ENCODE measurements at places on chromosomes 1 and 21.

- H3K4me1 ChIP-seq, result peaks cover 14% of the 10 kb centered on the region
- H3K4me3 ChIP-seq, result peak overlapping the region; percentile 73
- no peaks in the 10 kb centered on the region for H3K36me3 ChIP-seq
- H3K27ac ChIP-seq, result peak overlapping the region; percentile 91
Measured at GRCh38 chr1:16352842-16353535, 709 bp upstream of the FBXO42 start.

- H3K4me1 ChIP-seq, result peaks cover 20% of the 10 kb centered on the region
- no peak overlapping the region for H3K27ac ChIP-seq
- H3K36me3 ChIP-seq, result no peaks in the 10 kb centered on the region
- no peaks in the 10 kb centered on the region for H3K27me3 ChIP-seq
- DNase-seq, result peak; percentile 63
Measured at GRCh38 chr1:182786223-182786994, 3.2 kb upstream of the NPL start.

DNA sequence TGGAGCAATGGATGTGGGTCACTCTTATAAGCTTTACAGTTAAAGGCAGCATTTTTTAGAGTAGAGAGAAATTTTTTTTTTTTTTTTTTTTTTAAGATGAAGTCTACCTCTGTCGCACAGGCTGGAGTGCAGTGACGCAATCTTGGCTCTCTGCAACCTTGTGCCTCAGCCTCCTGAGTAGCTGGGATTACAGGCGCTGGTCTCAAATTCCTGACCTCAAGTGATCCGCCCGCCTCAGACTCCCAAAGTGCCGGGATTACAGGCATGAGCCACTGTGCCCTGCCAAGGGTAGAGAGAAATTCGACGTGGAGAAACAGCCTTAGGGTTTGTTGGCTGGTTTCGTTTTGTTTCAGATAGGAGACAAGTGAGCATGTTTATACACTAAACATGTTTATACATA lies 594.2 kb upstream of the ADAMTS5 start:
- H3K27me3 ChIP-seq, result no peaks in the 10 kb centered on the region
- no peaks in the 10 kb centered on the region for H3K4me1 ChIP-seq
- H3K36me3 ChIP-seq, result no peaks in the 10 kb centered on the region
- H3K4me3 ChIP-seq, result no peak overlapping the region
- no peak overlapping the region for H3K27ac ChIP-seq
- no peak for DNase-seq

DNA sequence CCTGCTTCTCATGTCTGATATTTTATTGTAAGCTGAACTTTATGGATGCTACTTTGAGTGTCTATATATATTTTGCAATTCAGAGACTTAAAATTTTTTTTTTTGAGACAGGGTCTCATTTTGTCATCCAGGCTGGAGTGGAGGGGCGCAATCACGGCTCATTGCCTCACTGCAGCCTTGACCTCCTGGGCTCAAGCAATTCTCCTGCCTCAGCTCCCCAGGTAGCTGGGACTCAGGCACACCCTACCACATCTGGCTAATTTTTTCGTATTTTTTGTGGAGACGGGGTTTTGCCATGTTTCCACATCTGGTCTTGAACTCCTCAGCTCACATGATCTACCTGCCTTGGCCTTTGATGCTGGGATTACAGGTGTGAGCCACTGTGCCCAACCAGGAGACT lies 8.4 kb downstream of the ZYG11A start:
- H3K4me1 ChIP-seq, result no peaks in the 10 kb centered on the region
- no peak overlapping the region for H3K4me3 ChIP-seq
- no peak overlapping the region for H3K27ac ChIP-seq
- no peak for DNase-seq
- H3K36me3 ChIP-seq, result no peaks in the 10 kb centered on the region

DNA sequence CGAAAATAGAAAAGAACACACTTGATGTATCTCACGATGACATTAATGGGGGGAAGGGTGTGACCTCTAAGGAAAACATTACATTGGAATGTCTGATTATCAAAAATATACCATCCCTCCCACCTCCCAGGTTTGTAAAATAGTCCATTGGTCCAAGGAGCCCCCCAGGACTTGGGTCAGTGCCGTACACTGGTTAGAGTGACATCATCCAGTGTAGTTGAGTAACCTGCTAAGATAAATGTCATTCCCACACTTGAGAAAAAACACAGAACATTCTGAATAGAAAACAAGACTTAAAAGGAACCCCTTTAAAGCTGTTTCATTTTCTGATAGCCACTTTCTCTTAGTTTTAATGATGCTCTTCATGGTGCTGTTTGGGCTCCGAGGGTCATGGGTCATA lies 15.2 kb downstream of the DDX20 start:
- H3K27me3 ChIP-seq, result no peaks in the 10 kb centered on the region
- H3K4me1 ChIP-seq, result no peaks in the 10 kb centered on the region
- no peak overlapping the region for H3K27ac ChIP-seq

DNA sequence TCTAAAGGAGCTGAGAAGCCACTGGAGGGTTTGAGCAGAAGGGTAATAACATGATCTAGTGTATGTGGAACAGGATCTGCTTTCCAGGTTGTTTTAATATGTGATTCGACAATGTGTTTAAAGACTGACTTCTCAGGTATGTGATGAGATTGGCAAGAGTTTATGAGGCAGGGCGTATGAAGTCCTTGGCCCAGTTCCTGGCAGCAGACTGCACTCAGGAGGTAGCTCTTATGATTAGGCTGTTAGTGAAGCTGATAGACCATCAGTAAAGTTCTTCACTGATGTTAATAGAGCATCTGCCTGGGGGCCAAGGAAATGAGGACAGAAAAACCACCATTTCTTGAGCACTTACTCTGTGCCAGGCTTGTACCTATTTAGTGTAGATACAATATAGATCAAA lies 41.9 kb upstream of the SERBP1 start:
- peak; percentile 66 for DNase-seq
- no peak overlapping the region for H3K27ac ChIP-seq
- H3K36me3 ChIP-seq, result no peaks in the 10 kb centered on the region

DNA sequence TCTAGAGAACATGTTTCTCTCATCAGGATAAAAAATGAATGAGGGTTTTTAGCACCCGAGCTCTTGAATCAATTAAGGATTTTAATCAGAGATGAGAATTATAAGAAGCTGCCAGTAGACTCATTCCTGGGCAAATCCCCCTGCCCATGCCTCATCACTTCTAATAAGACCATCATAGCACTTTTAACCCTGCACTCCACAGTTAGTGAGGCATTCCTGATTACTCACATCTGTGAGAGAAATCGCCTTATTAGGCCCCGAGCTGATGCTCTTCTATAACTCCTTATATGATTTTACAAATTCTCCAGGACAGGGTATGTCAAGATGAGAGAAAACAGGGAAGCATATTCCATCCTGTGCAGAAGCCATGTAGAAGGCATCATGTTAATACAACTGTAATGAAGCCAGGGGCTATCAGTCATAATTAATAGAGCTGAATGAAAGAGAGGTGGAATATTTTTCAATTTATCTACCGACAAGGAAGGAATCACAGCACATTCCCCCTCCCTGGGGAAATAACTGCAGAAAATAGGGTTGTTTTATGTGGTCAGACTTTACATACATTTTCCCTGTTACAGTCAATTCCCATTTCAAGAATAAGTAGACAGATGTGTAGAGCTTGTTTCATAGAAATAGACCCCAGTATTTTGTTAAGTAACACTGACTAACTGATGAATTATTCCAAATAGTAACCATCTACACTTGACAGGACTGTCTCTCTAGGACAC lies 272.7 kb downstream of the HHIPL2 start:
- no peak overlapping the region for H3K27ac ChIP-seq
- H3K36me3 ChIP-seq, result no peaks in the 10 kb centered on the region
- no peak for DNase-seq
- H3K4me3 ChIP-seq, result no peak overlapping the region
- no peaks in the 10 kb centered on the region for H3K4me1 ChIP-seq
- H3K27me3 ChIP-seq, result no peaks in the 10 kb centered on the region

GRCh38 chr1:31161571-31161970 lies 78.1 kb downstream of the NKAIN1 start:
- H3K4me3 ChIP-seq, result no peak overlapping the region
- H3K27ac ChIP-seq, result no peak overlapping the region
- H3K27me3 ChIP-seq, result no peaks in the 10 kb centered on the region
- no peaks in the 10 kb centered on the region for H3K36me3 ChIP-seq
- H3K4me1 ChIP-seq, result no peaks in the 10 kb centered on the region

DNA sequence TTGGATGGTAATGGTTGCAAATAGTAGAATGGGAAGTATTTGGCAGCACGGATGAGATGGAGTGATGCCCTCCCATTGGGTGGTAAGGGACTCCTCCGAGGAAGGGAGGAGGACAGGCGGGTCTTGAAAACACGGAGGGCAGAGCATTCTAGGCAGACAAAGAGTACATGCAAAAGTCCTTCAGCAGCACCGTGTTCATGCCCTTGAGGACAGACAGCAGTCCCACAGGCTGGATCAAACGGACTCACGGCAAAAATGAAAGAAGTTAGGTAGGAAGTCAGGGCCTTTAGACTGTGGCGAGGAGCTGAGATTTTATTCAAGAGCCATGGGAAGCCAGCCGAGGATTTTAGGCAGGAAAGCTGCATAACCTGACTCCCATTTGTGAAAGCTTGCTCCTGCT lies 253.9 kb downstream of the RHOU start:
- no peaks in the 10 kb centered on the region for H3K27me3 ChIP-seq
- peaks cover 44% of the 10 kb centered on the region for H3K4me1 ChIP-seq
- peak overlapping the region; percentile 89 for H3K27ac ChIP-seq
- DNase-seq, result no peak

DNA sequence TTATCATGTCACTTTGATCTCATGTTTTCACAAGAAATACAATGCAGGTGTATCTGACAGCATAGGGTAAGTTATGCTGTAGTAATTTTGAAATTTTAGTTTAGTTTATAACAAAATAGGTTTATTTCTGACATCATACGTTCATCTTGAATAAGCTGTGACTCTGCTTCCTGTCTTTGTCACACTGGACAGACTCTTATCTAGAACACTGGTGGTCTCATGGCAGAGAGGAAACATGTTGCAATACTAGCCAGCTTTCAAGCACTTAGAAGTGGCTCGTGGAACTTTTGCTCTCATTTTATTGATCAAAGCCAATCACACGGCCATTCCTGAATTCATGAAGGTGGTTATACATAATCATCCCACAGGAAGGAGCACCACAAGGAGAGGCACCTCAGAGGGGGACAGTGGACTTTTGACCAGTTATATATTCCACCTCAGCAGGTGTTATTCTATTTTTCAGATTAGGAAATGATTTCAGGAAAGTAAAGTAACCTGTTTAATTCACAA lies 46.5 kb downstream of the CYP2J2 start:
- DNase-seq, result no peak
- no peak overlapping the region for H3K27ac ChIP-seq
- H3K27me3 ChIP-seq, result no peaks in the 10 kb centered on the region
- no peaks in the 10 kb centered on the region for H3K36me3 ChIP-seq

- no peaks in the 10 kb centered on the region for H3K27me3 ChIP-seq
- H3K4me3 ChIP-seq, result no peak overlapping the region
- H3K4me1 ChIP-seq, result peaks cover 8% of the 10 kb centered on the region
- no peaks in the 10 kb centered on the region for H3K36me3 ChIP-seq
Measured at GRCh38 chr1:25019337-25020172, 89.5 kb upstream of the RUNX3 start.

- H3K27me3 ChIP-seq, result no peaks in the 10 kb centered on the region
- no peak overlapping the region for H3K27ac ChIP-seq
- no peaks in the 10 kb centered on the region for H3K4me1 ChIP-seq
- no peak overlapping the region for H3K4me3 ChIP-seq
- no peaks in the 10 kb centered on the region for H3K36me3 ChIP-seq
Measured at GRCh38 chr1:178961331-178961730, 64.4 kb upstream of the FAM20B start.

GRCh38 chr1:181140398-181140797 lies 51.9 kb downstream of the IER5 start:
- H3K36me3 ChIP-seq, result no peaks in the 10 kb centered on the region
- H3K27ac ChIP-seq, result no peak overlapping the region
- H3K4me3 ChIP-seq, result no peak overlapping the region
- H3K27me3 ChIP-seq, result no peaks in the 10 kb centered on the region

DNA sequence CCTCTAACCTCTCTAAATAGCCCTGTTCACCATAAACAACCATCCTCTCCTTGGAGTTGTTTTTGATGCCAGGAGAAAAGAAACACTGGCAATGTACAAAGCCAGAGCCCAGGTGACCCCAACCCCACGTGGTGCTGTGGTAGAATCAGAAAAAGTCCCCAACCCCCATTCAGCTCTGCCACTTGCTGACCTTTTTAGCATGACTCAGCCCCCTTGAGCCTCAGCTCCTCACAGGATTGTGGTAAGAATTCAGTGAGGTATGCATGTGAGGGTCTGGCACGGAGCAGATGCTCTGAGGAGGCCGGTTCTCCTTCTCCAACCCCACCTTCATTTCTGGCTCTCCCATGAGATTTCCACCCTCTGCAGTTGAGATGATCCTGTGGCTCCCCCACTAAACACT lies 11.1 kb upstream of the CHI3L1 start:
- H3K4me3 ChIP-seq, result no peak overlapping the region
- DNase-seq, result no peak
- no peaks in the 10 kb centered on the region for H3K36me3 ChIP-seq
- H3K27ac ChIP-seq, result no peak overlapping the region

GRCh38 chr1:84192681-84193080 lies 48.6 kb downstream of the PRKACB start:
- H3K36me3 ChIP-seq, result no peaks in the 10 kb centered on the region
- H3K27ac ChIP-seq, result no peak overlapping the region
- no peaks in the 10 kb centered on the region for H3K4me1 ChIP-seq

- H3K27me3 ChIP-seq, result no peaks in the 10 kb centered on the region
- no peak overlapping the region for H3K4me3 ChIP-seq
- H3K36me3 ChIP-seq, result no peaks in the 10 kb centered on the region
- H3K4me1 ChIP-seq, result peaks cover 29% of the 10 kb centered on the region
- peak overlapping the region; percentile 95 for H3K27ac ChIP-seq
Measured at GRCh38 chr1:154419620-154420571, 14.8 kb downstream of the IL6R start.

DNA sequence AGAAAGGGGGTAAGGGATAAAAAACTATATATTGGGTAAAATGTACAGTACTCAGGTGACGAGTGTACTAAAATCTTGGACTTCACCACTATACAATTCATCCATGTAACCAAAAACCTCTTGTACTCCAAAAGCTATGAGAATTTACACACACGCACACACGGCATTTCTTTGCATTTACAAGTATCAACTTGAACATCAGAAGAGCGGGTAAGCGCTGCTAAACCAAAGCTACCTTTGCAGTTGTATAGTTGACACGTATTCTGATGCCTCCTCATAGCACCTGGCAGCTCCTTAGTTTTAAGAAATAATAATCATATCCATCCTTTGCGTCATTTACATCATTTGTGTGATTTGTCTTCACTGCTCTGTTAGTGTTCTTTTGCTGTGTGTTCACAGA lies 17.6 kb downstream of the CDC42BPA start:
- H3K36me3 ChIP-seq, result no peaks in the 10 kb centered on the region
- H3K27ac ChIP-seq, result no peak overlapping the region
- no peaks in the 10 kb centered on the region for H3K27me3 ChIP-seq
- no peak overlapping the region for H3K4me3 ChIP-seq
- H3K4me1 ChIP-seq, result peaks cover 3% of the 10 kb centered on the region
- DNase-seq, result no peak

All from thyroid gland (tissue), 4 donors.